Hippocampal formation (tissue), 2 donors: ENCODE measurements at places on chromosomes 7 and 10.

DNA sequence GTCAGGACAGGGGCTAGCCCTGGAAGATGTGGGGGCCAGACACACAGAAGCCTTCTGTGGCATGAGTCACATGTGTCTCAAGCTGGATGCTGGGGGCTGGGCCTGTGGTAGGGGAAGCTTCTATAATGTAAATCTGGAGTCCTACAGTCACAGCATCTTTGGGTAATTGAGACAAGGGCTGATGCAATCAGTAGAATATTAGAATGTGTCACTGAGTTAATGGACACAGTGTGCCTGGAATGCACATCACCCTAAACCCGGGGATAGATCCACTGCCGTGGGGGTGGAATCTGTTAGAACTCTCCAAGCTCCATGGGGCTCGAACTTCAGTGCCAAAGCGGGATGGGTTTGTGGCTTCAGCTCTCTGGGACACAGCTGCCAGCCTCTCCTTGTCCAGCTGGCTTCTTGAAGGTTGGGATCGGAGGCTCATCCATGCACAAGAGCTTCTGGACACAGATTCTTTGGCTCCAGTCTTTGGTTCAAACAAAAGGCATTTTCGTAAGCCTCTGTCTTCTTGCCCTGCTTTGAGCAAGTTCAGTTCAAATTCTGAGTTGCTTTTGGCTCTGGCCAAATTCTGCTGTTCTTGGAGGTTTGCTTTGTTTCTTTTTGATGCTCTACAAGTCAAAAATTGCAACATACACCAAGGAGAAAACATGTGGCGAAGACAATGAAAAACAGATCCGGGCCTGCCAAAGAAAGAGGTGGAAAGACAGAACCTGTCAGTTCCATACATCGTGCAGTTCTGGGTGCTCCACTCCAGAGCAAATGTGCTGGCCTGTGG, 194.8 kb upstream of the ZNF32 start:
- no peak for DNase-seq

DNA sequence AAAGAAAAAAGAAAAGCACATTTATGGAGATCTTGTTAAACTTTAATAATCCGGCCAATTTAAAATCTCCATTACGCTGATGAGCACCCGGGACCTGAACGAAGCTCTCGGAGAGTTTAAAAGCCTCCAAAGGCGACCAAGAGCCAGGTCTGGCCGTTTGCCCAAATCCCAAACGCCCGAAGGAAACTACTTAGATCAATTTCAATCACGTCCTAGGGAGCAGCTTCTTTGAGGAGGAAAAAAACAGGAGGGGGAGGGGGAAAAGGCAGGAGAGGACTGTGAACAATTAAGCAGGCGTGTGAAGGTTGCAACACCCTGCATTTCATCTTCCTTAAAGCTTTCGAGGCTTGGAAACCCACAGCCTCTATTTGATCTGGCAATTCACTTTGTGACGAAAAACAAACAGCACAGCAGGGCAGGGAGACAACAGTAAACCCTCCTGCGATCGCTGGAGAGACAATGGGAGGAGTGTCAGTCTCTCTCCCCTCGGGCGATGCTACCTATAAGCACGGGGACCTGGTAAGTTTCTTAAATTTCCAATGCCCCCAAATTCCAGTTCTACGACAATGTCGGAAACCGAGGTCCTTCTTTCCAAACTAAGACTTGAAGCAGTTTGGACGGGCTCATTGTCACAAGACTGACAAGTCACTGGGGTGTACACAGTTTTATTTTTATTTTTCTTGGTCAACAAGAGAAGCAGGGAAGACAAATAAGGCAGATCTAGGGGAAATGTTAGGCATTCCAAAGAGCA, 1.2 kb downstream of the KLF6 start:
- DNase-seq = peak; percentile 68

DNA sequence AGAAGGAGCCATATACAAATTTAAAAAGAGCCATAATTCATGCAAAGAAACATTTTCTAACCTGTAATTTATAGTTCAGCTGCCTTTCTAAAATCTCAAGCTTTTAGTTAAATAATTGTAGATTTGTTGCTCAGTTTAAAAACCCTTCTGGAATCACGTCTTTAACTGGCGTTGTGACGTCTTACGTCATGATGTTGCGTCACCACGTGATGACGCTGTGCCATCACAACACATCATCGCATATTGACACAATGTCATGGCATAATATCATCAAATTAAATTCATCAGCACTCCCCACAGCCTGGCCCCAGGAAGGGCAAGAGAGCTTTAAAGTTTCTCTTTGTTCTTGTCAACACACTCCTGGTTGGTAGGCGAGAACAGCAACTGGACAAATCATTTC, 194.8 kb downstream of the GRM8 start:
- DNase-seq = no peak

DNA sequence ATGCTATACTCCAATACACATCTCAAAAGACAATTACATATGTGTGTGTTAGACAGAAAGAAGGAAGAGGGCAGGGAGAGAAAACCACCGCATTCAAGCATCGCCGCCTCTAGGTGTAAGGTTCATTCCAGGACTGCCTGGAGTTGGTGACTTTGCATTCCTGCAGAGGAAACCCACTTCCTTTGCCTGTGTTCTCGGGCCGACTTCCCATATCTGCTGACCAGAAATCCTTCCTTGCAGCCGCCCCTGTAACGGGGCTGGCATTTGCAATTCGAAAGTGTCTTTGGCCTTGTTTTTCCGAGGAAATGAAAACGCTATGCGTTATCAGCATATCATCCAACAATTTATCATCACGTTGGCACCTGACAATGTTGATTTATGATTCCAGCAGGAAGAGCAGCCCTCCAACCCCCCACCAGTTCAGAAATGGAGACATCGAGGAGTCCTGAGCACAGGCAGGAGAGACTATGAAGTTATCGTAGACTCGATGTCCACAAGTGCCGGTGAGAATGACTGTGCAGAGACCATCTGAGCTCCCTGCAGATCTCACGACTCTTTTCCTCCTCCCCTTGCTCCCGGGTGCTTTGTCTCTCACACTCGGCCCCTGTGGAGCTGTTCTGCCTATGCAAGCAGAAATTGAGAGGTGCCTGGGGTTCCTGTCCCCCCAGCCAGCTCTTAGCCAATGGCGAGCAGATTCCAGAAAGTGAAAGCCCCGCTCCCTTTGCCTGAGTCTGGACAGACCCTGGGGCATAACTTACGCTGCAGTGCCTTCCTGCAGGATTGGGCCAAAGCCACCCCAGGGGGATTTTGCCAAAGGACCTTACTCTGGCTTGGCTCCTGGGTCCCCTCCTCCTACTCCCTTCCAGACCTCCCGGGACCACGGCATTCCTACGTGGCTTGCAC, 68.9 kb upstream of the FOXK1 start:
- no peak for DNase-seq

- no peak for DNase-seq
These were observed 94.2 kb downstream of the LRMDA start for GRCh38 chr10:75525646-75526045.
